ENCODE measurements at places on chromosomes 5 and 9.

DNA sequence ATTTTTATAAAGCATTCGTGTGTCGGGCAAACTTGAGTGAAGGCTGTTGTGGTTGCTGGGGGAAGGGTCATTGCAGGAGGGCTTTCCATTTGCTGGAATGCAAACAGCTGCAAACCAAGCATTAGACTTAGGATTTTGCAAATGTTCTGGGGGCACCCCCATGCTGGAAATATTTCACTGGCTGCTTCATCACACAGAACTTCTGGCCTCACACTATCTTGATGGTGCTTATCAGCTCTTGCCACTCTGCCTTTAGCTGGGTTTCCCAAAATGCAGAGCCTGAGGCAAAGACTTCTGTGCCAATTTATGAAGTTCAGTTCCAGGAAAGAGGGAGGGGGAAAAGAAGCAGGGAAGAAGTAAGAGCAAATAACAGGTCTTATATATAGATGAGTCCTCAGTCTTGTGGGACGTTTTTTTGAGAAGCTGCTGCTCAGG, 8.6 kb upstream of the COL15A1 start:
- DNase-seq = no peak

DNA sequence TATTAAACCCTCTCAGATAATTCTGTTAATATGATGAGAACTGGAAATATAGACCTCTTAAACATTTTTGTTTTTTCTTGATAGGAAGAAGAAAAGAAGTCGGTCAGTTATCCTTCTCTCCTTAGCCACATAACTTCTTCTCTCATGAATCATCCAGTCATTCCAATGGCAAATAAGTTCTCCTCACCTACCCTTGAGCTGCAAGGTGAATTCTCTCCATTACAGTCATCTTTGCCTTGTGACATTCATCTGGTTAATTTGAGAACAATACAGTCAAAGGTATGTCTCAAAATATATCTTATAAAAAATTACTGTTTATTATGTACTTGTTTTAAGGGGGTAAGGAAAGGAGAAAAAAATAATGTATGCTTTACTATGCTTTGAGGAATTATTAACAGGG, 165.3 kb downstream of the MAN2A1 start:
- no peak for DNase-seq

GRCh38 chr5:68822796-68823195, 271.0 kb upstream of the SLC30A5 start:
- DNase-seq = no peak

GRCh38 chr5:60223342-60223741, 329.8 kb upstream of the PDE4D start:
- no peak for DNase-seq

DNA sequence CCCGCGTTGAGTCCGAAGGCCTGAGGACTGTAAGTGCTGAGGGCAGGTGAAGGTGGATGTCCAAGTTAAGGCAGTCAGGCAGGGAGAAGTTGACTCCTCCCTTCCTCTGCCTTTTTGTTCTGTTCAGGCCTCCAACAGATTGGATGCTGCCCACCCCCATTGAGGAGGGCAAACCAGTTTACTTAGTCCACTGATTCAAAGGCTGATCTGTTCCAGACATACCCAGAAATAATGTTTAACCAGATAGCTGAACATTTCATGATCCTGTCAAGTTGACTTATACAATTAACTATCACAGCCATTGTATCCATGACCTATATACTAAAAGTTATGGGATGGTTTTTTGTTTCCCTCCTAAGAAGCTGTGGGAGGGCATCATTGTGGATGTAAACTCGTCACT, 8.3 kb upstream of the TEX48 start:
- DNase-seq = no peak

DNA sequence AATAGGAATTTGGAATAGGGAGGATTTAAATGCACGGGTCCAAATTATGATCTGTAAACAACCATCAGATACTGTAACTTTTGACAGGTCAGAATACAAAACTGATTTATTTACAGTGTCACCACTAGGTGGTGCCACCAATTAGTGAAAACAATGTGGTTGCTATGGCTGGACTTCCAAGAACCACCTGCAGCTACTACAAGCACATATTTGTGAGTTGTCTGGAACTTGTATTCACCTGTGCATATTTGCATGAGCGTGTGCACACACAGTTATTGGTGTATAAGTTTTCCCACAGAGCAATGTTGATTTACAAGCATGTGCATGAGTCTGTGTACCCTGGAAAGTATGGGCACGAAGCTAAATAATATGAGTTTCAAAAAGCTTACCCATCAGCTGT, 3.0 kb upstream of the HRCT1 start:
- DNase-seq = peak; percentile 71
